ENCODE measurements at places on chromosomes 4 and X.

- no peak for DNase-seq
These were observed 204.7 kb downstream of the SLIT2 start for GRCh38 chr4:20456407-20456806.

DNA sequence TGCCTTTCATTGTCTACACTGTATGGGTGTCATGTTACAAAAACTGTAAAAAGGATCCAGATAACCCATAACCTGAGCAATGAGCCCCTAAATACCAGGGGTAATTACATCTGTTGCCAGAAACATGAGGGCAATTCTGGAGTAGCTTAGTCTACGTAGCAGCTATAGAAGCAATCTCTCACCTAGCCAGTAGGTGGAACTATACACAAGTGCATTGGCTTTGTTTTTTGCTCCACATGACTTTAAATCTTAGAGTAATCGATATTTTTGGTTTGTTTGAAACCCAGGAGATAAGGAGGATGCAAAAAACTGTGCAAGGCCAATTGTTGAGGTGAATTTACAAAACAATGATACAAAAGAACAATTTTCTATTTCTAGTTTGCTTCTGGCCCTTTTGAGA lies 57.5 kb downstream of the GPR82 start:
- DNase-seq: no peak

DNA sequence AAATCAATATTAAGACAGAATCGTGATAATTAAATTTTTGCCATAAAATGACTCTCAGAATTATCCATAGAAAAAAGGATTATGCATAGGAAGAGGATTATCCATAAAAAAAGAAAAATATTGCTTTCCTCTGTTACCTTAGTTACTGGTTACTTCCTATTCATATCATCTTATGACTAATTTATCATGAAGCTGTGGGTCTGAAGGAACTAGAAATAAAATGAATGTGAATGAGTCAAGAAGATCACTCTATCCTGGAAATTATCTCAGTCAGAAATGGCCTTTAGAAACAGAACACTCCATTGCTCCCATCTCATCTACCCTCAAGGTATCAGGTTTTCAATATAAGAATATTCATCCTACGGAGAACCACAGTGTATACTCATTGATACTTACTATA lies 19.4 kb downstream of the RPS6KA6 start:
- no peak for DNase-seq

DNA sequence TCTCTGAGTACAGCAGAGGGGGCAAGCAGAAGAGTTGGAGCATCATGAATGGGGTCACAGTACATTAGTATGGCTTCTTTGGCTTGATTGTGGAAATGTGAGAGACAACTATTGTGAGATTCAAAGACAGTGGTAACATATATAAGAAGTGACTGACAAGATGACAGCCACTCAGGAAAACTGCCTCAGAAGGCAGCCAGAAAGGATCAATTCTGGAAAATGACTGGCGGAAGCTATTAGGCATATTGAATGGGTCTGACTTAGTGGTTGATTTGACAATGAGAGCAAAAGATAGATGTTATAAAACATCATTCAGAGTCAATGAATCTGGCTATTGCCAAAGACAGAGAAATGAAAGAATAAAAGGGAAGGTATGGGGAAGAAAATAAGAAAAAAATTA lies 345.5 kb upstream of the MAGEB2 start:
- no peak for DNase-seq

GRCh38 chrX:107197319-107197718 lies 8.9 kb downstream of the NUP62CL start:
- DNase-seq: no peak

DNA sequence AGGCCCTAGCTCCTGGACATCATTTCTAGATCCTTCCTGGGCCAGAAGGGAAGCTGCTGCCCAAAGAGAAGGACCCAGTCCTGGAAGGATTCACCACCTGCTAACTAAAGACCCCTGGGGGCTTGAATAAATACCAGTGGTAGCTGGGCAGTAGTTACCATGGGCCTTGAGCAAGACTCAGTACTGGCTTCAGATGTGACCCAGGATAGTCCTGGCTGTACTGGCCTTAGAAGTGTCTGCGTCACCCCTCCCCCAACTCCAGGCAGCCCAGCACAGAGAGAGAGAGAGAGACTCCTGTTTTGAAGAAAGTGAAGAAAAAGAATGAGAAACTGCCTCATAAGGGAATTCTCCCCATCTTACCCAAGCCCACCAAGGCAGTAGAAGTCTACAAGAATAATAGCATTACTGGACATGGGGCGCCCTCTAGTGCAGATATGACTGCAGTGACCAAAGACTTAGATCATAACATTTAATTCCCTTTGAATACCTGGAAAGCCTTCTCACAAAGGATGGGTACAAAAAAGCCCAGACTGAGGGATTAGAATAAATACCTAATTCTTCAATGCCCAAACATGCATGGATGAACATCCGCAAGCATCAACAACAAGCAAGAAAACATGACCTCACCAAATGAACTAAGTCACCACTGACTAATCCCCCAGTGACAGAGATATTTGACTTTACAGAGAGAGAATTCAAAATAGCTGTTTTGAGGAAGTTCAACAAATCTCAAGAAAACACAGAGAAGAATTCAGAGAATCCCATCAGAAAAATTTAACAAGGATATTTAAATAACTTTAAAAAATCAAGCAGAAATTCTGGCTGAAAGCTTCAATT lies 171.8 kb downstream of the HNRNPD start:
- no peak for DNase-seq

DNA sequence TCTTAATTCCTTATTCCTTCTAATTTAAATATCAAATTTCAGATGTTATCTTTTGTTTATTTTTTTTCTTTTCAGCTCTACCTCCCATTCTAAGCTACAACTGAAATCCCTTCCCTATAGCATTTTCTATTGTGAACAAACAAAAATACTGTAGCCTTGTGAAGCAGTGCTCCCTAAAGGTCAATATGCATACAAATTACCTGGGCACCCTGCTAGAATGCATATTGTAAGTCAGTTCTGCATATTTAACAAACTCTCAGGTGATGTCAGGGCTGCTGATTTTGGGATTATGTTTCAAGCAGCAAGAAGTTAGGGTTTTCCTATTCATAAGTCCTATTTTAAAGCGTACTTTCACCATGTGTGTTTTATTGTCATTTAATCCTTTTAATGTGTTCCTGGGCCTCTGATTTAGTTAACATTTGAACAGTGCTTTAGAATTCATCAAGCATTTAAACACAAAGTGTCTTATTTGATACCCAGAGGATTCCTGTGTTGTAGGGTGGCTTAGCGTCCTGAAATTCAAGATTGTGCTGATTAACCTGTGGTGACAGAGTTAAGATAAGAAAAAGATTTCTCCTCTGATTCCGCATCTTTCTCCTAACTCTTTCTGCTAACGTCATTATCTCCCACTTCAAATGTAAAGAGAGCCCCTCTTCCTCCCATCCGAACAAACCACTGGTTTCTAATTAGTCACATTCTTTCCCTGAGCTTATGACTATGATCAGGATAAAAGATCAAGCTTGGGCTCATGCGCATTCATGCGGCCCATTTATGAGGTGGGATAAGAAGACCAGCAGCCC lies 221.3 kb downstream of the ANK2 start:
- no peak for DNase-seq

GRCh38 chrX:9326369-9326768 lies 138.5 kb upstream of the TBL1X start:
- DNase-seq: no peak

DNA sequence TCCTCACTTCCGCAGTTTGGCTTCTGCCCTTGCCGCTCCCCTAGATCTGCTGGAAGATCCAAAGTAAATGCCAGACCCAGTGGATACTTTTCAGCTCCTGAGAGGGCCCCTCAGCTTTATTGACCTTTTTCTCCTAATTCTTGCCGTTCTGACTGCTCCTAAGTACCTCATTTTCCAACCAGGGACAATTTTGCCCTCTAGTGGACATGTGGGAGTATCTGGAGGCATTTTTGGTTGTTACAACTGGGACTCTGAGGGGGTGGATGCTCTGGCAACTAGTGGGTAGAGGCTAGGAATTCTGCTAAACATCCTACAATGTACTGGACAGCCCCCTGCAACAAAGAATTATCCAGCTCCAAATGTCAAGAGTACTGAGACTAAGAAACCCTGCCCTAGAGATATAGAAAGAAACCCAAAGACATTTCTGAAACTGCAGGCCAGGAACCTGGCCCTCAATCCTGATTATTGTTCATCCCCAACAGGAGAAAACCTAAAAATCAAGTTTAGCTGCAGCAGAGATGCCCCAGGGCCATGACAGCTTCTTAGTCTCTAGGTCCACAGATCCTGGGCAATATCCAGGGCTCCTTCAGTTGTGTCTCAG lies 3.4 kb downstream of the TEX13B start:
- DNase-seq: no peak

DNA sequence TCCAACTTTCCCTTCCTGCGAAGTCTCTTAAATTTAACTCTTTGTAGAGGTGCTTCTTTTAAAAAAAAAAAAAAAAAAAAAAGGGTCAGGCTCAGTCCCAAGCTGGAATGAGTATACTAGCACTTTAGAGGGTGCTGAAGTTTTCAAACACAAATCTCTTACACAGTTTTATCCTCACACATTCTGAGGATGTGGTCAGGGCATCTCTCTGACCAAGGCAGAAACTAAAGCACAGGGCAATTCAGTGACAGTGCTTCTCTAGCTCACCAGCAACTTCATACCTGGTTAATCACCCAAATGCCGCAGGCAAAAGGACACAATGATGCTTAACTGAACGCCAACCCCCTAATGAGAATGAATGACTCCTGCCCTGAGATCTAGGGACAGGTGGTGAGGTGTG lies 9.8 kb upstream of the PGM2 start:
- DNase-seq: no peak

DNA sequence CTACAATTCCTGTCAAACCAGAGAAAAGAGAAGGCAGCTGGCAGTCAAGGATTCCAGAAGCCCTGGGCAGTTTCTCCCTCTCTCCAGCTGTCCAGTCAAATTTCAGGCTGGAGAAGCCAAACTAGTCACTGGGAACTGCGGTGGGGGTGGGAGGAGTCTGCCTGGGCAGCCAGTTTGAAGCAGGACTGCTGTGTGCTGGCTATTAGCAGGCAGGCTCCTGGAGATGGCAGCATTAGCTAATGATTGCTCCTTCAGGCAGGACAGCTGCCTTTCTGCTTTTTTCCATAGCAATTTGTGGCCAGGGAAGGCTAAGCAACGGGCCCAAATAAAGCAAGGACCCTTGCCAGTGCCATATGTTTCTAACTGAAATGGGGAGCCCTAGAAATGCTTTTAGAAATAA lies 44.7 kb upstream of the FGF13 start:
- DNase-seq: no peak

DNA sequence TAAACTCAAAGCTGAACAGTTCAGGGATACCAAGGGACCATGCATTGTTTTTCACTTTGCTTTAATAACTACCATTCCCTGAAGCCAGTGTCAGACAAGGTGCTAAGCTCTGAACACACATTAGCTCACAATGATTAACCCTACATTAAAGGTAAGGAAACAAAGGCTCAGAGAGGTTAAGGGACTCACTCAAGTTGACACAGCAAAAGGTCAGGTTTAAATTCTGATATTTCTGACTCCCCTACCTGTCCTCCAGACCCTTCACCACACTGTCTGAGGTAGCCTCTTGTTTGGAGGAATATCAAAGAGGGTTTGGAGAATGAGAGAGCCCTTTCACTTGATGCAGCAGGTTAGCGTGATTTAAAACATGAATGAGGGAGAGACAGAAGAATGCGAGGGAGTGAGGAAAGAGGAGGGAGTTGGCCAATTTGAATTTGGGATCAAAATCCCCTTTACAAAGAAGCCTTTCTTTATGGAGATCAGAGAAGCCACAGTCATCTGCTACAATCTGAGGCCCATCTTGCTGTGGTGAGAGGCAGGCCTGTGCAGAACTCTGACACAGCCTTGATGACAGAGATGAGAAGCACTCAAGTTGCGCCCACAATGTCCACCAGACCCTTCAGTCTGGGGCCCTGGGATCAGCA lies 103.5 kb downstream of the FHDC1 start:
- no peak for DNase-seq

- no peak for DNase-seq
These were observed 32.9 kb upstream of the GPR78 start for GRCh38 chr4:8547108-8547911.

DNA sequence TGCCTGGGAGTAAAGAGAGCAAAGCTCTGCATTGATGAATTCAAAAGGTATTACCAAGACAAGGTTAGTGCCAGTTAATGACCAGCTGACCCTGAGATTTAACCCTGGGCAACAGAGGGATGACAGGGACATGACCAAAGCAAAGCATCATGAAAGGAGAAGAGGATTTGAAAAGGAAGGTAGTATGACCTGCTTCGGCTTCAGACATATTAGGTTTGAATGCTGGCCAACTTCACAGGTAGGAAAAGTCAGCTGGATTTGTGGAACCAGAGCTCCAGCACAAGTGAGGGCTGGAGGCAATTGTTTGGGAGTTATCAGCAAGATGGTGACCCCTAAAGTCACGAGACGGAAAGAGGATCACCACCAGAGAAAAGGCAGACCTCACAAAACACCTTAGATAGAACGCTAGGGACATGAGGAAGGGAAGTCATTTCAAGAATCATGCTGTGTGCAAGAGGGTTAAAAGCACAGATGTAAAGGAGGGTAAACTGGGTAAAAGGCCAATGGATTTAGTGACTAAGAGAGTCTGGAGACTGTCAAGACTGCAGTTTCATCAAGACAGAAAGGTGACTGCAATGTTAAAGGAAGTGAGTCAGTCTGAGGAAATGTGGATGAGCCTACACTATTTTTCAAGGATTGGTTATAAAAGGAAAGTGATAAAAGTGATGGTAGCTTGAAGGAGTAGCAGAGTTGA lies 45.6 kb downstream of the SH3RF1 start:
- DNase-seq: no peak

- DNase-seq: no peak
These were observed 526.3 kb downstream of the SPRY1 start for GRCh38 chr4:123922847-123923246.

DNA sequence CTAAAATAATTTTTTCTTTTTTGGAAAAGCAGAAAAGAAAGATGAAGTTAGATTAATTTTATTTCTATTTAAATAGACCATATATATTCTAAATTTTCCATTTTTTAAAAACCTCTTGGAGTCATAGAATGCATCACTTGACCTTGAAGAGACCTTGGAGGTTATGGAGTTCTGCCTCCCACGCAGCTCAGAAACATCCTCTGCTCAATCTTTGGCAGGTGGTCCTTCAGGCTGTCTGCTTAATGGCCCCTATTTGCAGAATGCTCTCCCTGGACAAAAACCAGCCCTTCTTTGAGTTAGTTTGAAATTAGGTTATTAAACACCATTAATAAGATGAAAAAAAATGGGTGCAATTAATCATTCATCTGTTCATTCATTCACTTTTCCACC lies 194.1 kb upstream of the TLL1 start:
- no peak for DNase-seq

- no peak for DNase-seq
These were observed 109.3 kb downstream of the NFKB1 start for GRCh38 chr4:102610476-102610875.

- no peak for DNase-seq
These were observed 7.2 kb downstream of the RAB28 start for GRCh38 chr4:13476915-13477314.

GRCh38 chr4:118916691-118917289 lies 28.1 kb downstream of the SYNPO2 start:
- no peak for DNase-seq

DNA sequence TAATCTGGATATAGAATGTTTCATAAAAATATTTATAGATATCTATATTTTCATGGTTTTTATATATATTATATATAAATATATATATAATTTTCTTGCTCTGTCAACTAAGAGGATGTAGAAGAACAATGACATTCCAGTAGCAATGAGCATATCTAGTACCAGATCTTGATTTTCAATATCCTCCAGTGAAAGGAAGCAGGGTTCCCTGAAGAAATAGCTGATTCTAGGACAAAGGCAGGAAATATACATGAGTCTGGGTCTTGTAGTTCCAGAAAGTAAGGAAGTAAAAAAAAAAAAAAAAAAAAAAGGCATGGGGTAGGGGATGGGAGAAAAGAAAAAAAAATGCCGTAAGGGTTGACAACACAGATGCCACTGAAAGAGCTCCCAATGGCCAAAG lies 241.4 kb downstream of the RASL11B start:
- no peak for DNase-seq

All from NCI-H1417 treated with DMSO at 0.1 percent for 48 hours (cell line).